ENCODE measurements at places on chromosomes 16 and 17.

GRCh38 chr16:79602628-79603014 is 2.1 kb upstream of the MAF start:
- no peaks in the 10 kb centered on the region for H3K27me3 ChIP-seq
- H3K36me3 ChIP-seq, result no peaks in the 10 kb centered on the region
- no peak overlapping the region for H3K4me3 ChIP-seq
- DNase-seq, result no peak
- peaks cover 4% of the 10 kb centered on the region for H3K4me1 ChIP-seq
- H3K27ac ChIP-seq, result no peak overlapping the region

DNA sequence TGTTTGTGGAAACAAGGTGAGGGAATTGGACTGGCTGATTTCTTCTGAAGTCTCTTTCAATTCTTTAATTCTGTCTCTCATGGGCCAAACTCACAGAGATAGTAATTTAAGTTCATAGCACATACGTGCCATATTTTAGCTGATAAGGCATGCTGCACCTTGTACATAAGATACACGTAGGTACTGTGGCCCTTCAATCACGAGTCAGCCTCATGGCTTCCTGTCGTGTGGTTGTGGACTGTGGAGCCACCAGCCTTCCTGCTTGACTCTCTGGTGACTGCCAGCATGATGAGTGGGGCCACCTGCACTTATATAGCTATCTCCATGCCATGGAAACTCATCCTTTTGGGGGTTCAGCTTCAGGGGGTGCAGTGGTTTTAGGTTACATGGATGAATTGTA is 25.1 kb downstream of the KSR1 start:
- no peak overlapping the region for H3K4me3 ChIP-seq
- H3K4me1 ChIP-seq, result peaks cover 10% of the 10 kb centered on the region
- H3K27me3 ChIP-seq, result no peaks in the 10 kb centered on the region
- H3K27ac ChIP-seq, result no peak overlapping the region
- no peak for DNase-seq
- H3K36me3 ChIP-seq, result no peaks in the 10 kb centered on the region

DNA sequence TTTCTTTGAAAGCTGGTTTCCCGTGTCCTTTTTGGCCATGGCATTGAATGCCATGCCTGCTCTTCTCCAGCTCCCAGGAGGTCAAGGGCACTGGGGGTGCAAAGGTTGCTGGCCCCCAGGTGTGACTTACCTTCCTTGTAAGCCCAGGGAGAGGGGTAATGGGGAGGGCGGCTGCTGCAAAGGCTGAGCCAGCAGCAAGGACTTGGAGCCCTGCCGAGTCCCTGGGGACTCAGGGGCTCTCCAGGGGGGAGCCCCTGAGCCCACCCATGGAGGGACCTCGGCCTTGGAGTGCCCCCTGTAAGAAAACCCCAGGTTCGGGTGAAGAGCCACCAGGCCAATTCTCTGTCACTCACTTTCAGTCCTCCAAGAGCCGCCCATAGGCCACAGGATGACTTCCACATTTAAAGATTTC is 5.9 kb upstream of the CCL22 start:
- H3K36me3 ChIP-seq, result no peaks in the 10 kb centered on the region
- no peak overlapping the region for H3K27ac ChIP-seq
- H3K4me3 ChIP-seq, result no peak overlapping the region
- DNase-seq, result no peak

DNA sequence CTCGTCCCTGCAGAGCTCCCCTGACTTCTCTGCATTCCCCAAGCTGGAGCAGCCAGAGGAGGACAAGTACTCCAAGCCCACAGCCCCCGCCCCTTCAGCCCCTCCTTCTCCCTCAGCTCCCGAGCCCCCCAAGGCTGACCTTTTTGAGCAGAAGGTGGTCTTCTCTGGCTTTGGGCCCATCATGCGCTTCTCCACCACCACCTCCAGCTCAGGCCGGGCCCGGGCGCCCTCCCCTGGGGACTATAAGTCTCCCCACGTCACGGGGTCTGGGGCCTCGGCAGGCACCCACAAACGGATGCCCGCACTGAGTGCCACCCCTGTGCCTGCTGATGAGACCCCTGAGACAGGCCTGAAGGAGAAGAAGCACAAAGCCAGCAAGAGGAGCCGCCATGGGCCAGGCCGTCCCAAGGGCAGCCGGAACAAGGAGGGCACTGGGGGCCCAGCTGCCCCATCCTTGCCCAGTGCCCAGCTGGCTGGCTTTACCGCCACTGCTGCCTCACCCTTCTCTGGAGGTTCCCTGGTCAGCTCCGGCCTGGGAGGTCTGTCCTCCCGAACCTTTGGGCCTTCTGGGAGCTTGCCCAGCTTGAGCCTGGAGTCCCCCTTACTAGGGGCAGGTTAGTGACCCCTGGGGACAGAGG is 11.4 kb downstream of the MLLT6 start:
- peaks cover 33% of the 10 kb centered on the region for H3K36me3 ChIP-seq
- H3K27me3 ChIP-seq, result no peaks in the 10 kb centered on the region
- no peak for DNase-seq
- peaks cover 3% of the 10 kb centered on the region for H3K4me1 ChIP-seq

GRCh38 chr17:9120471-9120870 is 99.2 kb downstream of the NTN1 start:
- DNase-seq, result no peak
- no peaks in the 10 kb centered on the region for H3K36me3 ChIP-seq
- no peaks in the 10 kb centered on the region for H3K4me1 ChIP-seq
- H3K27ac ChIP-seq, result no peak overlapping the region

- H3K4me1 ChIP-seq, result peaks cover 13% of the 10 kb centered on the region
- no peaks in the 10 kb centered on the region for H3K27me3 ChIP-seq
- H3K36me3 ChIP-seq, result no peaks in the 10 kb centered on the region
- H3K27ac ChIP-seq, result peak overlapping the region; percentile 94
- DNase-seq, result no peak
Measured at GRCh38 chr16:68539711-68540239, 684 bp downstream of the ZFP90 start.

DNA sequence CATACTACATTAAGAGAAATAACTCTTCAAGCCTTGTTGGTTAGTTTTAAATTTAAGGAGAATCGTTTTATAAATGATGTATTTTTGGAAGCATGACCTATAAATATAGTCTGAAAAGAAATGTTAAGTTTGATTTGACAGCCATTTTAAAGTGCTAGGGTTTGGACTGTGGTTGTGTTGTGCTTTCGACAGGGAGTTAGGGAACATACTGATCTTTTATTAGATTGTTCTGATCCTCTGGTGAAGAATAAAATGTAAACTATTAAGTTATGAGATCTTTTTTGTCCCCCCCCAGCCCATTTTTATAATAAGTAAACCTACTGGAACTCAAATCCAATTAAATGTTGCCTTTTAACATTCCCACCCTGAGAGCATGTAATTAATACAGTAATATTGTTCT is 12.0 kb downstream of the TAF15 start:
- peaks cover 15% of the 10 kb centered on the region for H3K36me3 ChIP-seq
- no peak overlapping the region for H3K27ac ChIP-seq
- DNase-seq, result no peak
- H3K4me1 ChIP-seq, result no peaks in the 10 kb centered on the region
- no peaks in the 10 kb centered on the region for H3K27me3 ChIP-seq

DNA sequence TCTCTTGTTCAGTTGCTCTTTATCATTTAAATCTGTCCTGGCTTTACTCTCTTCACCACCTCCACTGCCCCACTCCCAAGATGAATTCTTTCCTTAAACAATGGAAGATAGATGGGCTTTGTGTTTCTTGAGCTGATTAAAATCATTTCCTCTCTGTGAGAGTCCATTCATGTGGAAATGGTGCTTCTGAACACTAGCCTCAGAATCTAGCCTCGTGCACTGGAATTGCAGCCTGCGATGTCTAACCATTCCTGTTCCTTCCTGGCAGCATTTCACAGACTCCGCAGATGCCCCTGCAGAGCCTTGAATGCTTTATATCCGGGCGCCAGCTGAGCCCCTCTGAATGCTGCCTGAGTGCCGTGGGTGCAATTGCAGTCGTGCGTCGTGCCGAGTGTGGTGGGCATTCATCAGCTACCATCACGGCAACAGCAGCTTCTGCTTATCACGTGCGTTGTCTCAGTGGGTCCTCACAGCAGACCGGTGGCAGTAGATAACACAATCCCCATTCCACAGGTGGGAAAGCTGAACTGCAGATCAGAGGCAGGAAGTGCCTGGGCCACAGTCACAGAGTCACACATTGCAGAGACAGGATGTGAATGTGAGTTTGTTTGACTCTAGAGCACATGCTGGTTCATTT is 172.8 kb upstream of the WSCD1 start:
- H3K27me3 ChIP-seq, result no peaks in the 10 kb centered on the region
- no peak overlapping the region for H3K27ac ChIP-seq
- H3K36me3 ChIP-seq, result no peaks in the 10 kb centered on the region
- H3K4me3 ChIP-seq, result no peak overlapping the region
- no peaks in the 10 kb centered on the region for H3K4me1 ChIP-seq

GRCh38 chr16:12547608-12547922 is 256.1 kb downstream of the CPPED1 start:
- no peak for DNase-seq
- no peaks in the 10 kb centered on the region for H3K36me3 ChIP-seq
- no peak overlapping the region for H3K4me3 ChIP-seq
- no peaks in the 10 kb centered on the region for H3K27me3 ChIP-seq
- H3K27ac ChIP-seq, result no peak overlapping the region
- peaks cover 10% of the 10 kb centered on the region for H3K4me1 ChIP-seq

GRCh38 chr16:29849505-29849904 is 13.5 kb downstream of the CDIPT start:
- H3K27ac ChIP-seq, result no peak overlapping the region
- no peaks in the 10 kb centered on the region for H3K27me3 ChIP-seq
- no peak for DNase-seq

DNA sequence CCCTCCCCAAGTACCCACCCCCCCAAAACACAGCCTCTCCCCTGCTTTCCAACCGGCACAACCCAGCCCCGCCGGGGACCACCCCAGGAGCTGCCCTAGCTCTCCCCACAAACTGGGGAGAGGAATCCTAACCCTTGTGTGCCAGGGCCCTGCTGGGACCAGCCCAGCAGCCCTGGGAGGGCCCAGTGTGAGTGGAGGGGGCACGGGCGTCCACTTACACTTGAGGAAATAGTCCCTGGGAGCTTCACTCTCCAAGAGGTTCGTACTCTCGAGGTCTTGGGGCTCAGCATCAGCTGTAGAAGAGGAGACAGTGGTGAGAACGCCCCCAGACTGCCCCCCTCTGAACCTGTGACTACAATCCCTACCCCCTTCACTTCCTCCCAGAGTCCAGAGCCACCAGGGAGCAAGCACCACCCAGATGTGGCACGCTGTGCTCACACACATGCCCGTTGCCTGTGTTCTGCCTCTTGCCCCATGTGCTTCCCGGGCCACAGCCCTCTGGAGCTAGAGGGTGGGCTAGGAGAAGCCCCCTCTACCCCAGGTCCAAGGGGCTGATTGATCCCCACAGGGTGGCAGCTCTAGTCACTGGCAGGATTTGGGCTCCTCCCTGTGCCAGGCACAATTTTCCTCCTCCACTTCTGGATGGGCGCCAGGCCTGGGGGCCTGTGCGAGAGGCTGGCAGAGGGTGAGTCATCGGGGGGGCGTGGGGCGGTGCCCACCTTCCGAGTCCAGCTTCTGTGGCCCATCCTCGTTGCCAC is 3.0 kb downstream of the TRIM47 start:
- H3K36me3 ChIP-seq, result no peaks in the 10 kb centered on the region
- no peak for DNase-seq
- peak overlapping the region; percentile 70 for H3K27ac ChIP-seq
- H3K27me3 ChIP-seq, result no peaks in the 10 kb centered on the region
- H3K4me1 ChIP-seq, result peaks cover 30% of the 10 kb centered on the region

GRCh38 chr17:50685691-50686493 is 21.8 kb downstream of the ANKRD40 start:
- no peak for DNase-seq
- no peaks in the 10 kb centered on the region for H3K36me3 ChIP-seq
- no peaks in the 10 kb centered on the region for H3K4me1 ChIP-seq
- H3K27ac ChIP-seq, result no peak overlapping the region
- H3K27me3 ChIP-seq, result no peaks in the 10 kb centered on the region

DNA sequence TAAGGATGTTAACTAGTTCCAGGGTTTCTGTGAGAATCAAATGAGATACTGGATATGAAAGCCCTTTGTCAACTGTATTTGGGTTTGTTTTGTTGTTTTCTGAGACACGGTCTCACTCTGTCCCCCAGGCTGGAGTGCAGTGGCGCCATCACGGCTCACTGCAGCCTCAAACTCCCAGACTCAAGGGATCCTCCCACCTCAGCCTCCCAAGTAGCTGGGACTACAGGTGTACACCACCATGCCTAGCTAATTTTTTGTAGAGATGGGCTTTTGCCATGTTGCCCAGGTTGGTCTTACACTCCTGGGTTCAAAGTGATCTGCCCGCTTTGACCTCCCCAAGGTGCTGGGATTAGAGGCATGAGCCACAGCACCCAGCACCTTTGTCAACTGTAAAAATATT is 8.9 kb downstream of the SUPT4H1 start:
- H3K27ac ChIP-seq, result peak overlapping the region; percentile 98
- H3K4me1 ChIP-seq, result peaks cover 83% of the 10 kb centered on the region
- H3K36me3 ChIP-seq, result peaks cover 23% of the 10 kb centered on the region
- no peaks in the 10 kb centered on the region for H3K27me3 ChIP-seq
- H3K4me3 ChIP-seq, result peak overlapping the region; percentile 64

GRCh38 chr17:77370586-77370985 is 229.8 kb downstream of the SEC14L1 start:
- H3K36me3 ChIP-seq, result no peaks in the 10 kb centered on the region
- DNase-seq, result no peak
- no peaks in the 10 kb centered on the region for H3K27me3 ChIP-seq
- H3K27ac ChIP-seq, result no peak overlapping the region
- peaks cover 54% of the 10 kb centered on the region for H3K4me1 ChIP-seq

- no peaks in the 10 kb centered on the region for H3K36me3 ChIP-seq
- no peak overlapping the region for H3K4me3 ChIP-seq
- peaks cover 3% of the 10 kb centered on the region for H3K4me1 ChIP-seq
Measured at GRCh38 chr16:88939972-88940861, 36.8 kb downstream of the CBFA2T3 start.

GRCh38 chr17:1498869-1499268 is 6.4 kb upstream of the MYO1C start:
- H3K4me1 ChIP-seq, result no peaks in the 10 kb centered on the region
- H3K4me3 ChIP-seq, result no peak overlapping the region
- no peaks in the 10 kb centered on the region for H3K36me3 ChIP-seq

- no peak overlapping the region for H3K4me3 ChIP-seq
- H3K4me1 ChIP-seq, result no peaks in the 10 kb centered on the region
- DNase-seq, result no peak
- H3K27ac ChIP-seq, result no peak overlapping the region
- H3K27me3 ChIP-seq, result no peaks in the 10 kb centered on the region
Measured at GRCh38 chr17:19706791-19707727, 9.3 kb downstream of the SLC47A2 start.

GRCh38 chr17:74943808-74944522 is 8.3 kb downstream of the OTOP3 start:
- H3K27me3 ChIP-seq, result no peaks in the 10 kb centered on the region
- H3K4me3 ChIP-seq, result no peak overlapping the region
- no peak overlapping the region for H3K27ac ChIP-seq
- H3K36me3 ChIP-seq, result no peaks in the 10 kb centered on the region

- no peak overlapping the region for H3K27ac ChIP-seq
- H3K4me1 ChIP-seq, result no peaks in the 10 kb centered on the region
- H3K27me3 ChIP-seq, result no peaks in the 10 kb centered on the region
- H3K36me3 ChIP-seq, result no peaks in the 10 kb centered on the region
- no peak for DNase-seq
Measured at GRCh38 chr17:13171790-13172189, 154.0 kb upstream of the ELAC2 start.
